Hepatocyte (in vitro differentiated cells): ENCODE measurements at places on chromosomes 16 and 17. TPM values are rescaled to one million over a fixed set of nuclear protein-coding genes. Genes with fewer than 3 reads are reported as not detected.

CRISPLD2 gene
- 253 and 281 TPM in 2 replicates for total RNA-seq

GRCh38 chr17:72534265-72534664 lies 413.4 kb downstream of the SOX9 start:
- DNase-seq: no peak

GRCh38 chr17:55168958-55169687 lies 95.6 kb upstream of the HLF start:
- DNase-seq: no peak

MRPL28 gene
- 80.0 and 88.1 TPM in 2 replicates for total RNA-seq

CA4 gene
- total RNA-seq: 1.2 and 1.9 TPM in 2 replicates

CDRT4 gene
- total RNA-seq: 2.7 and 10.4 TPM in 2 replicates

- no peak for DNase-seq
These were observed 167.2 kb downstream of the ANKFN1 start for GRCh38 chr17:56320443-56320842.

DNA sequence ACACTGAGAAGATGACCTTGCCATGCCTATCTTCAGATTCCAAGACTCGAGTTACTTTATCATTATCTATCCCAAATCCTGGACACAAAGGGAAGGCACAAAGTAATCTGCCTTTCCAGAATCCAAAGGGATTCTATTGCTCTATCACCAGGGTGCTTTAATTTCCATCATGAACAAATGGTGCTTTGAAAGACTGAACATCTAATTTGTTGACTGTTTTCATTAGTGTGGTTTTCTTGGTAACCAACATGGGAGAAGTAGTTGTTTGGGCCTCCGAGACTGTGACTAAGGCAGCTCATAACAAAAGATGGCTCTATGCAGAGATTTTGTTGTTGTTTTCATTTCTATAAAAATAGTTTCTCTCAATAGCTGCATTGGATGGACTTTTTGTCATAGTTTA lies 441.0 kb upstream of the SOX9 start:
- no peak for DNase-seq

ABCA10 gene
- total RNA-seq: 1.5 and 4.7 TPM in 2 replicates

GRCh38 chr16:86835982-86836381 lies 257.6 kb downstream of the FOXL1 start:
- no peak for DNase-seq

DNA sequence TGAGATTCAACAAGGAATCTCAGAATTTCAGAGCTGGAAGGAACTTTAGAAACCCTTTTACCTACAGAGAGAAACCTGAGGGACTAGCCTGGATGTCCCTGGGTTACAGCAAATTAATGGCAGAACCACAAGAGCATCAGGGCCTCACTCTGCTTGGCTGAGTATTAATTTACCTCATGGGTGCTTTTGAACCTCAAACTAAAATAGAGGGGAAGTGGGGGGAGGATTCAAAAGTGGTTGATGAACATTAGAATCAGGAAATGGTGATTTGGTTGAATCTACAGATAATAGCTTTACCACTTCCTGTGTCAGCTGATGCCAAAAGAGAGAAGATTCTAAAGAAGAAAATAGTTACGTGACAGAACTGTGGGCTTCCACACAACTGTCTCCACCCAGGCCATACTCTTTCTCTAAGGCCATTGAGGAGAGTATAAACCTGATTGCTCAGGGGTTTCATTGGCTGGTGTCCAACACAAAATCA lies 11.3 kb upstream of the SKAP1 start:
- DNase-seq: no peak

DNA sequence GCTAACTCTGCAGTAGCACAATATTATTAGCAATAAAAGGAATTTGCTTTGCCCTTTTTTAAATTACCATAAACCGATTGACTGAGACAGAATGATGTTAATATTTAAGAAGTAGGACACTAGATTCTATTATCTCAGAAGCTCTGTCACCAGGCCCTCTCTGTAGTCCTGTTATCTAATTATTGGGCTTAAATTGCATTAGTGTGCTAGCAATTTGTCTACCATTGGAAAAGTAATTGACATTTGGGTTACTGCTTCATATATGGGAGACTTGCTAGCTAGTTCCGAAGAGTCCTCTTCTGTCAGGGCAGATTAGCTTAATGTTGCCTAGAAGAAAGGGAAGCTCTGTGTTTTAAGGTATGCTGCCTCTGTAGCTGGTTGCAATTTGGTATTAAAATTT lies 1107.3 kb upstream of the EEF2KMT start:
- DNase-seq: no peak

GRCh38 chr17:2084036-2084765 lies 29.3 kb downstream of the HIC1 start:
- peak; percentile 69 for DNase-seq

PRSS36 gene
- total RNA-seq: 0.63 and 2.9 TPM in 2 replicates

GRCh38 chr17:17801800-17802481 lies 34.8 kb downstream of the SREBF1 start:
- DNase-seq: no peak

DNA sequence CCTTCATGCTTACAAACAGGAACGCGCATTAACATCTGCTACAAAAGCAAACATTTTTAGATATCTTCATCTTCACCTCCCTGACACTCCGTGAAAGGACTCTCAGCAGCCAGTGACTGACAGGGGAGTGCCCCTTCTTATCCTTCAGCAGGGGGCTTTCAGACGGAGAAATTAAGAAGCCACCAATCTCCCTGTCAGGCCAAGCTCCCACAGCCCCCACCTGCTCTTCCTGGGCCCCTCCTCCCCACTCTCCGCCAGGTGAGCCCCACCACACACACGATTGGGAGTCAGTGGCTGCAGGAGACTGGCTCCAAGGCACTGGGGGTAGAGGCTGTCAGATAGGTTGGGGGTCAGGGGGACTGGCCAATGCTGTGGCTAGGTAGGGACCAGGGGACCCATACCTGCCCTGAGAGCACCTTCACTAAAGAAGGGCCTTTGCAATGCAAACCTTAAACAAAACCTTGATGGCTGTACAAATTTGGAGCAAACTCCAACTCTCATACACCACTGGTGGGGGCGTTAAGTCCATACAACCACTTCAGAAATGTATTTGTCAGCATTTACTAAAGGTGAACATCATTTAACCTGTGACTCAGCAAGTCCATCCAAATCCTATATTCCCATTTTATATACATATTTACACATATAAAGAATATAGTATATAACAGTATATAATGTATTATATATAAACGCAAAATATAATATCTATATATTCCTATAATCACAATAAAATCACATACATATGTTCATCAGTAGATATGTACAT lies 232.2 kb downstream of the ZNF423 start:
- no peak for DNase-seq

- no peak for DNase-seq
These were observed 15.0 kb upstream of the RGS9 start for GRCh38 chr17:65121916-65122806.

DNA sequence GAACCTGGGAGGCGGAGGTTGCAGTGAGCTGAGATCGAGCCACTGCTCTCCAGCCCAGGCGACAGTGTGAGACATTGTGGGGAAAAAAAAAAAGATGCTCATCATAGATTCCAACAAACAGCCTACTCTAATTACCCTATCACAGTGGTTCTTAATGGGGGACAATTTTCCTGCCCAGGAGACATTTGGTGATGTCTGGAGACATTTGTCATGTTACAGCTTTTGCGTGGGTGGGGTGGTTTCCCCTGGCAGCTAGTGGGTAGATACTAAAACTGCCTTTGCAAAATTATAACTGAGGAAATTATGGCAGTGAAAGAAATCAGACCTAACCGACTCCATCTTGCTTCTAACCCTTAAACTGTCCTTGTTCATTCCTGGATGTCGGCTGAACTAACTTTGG lies 92.5 kb upstream of the RBL2 start:
- DNase-seq: no peak

- DNase-seq: no peak
These were observed 4.5 kb upstream of the RMI2 start for GRCh38 chr16:11340710-11341109.

DNA sequence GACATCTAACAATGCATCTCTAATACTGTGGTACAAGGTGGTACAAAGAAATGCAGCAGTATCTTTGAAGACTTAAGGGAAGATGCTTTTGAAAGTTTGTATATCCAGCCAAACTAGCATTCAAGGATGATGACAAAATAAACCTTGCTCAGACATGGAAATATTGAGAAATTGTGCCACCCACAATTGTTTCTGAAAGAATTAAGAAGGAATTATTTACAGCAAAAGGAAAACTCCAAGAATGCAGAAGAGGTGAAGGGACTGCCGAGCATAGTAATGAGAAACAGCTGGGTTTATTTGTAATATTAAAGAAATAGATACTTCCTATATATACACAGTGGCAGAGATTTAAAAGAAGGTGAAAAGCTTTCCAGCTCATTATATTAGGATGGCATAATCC lies 29.5 kb downstream of the PMFBP1 start:
- DNase-seq: no peak

- no peak for DNase-seq
These were observed 53.1 kb downstream of the CMIP start for GRCh38 chr16:81497690-81498089.

DNA sequence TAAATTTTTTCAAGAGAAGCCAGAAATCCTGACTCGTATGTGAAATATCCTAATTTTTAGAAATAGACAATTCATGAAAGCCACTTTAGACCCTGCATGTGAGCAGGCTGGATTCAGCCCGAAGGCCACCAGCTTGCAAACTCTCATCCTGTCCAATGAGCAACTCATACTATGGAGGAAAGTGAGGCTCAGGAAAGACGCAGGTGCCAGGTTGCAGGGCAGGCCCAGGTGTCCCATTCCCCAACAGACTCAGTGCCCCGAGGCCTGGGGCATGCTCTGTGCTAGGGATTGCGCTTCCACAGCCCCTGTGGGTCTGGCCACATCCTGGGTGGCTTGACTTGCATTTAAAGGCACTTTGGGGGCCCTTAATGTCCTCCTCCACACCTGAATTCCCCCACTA lies 16.7 kb upstream of the RASD1 start:
- DNase-seq: no peak

KRT9 gene
- total RNA-seq: not detected in 2 replicates

DNA sequence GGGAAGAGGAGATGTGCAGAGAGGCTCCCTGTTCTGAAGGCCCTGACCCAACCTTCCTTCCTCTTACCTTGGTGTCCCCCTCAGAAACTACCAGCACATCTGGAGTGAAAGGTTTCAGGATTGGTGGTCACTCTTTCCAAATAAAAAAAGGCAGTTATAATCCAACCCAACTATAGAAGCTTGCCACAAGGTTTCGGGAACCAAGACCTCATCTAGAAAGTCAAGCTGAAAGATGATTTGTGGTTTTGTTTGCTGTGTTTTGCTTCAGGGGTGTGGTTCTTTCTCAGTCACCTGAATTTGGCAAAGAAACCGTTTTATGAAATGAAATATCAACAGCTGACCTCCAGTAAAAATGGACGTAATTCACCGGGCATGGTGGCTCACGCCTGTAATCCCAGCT lies 19.3 kb downstream of the SHMT1 start:
- DNase-seq: no peak

DNA sequence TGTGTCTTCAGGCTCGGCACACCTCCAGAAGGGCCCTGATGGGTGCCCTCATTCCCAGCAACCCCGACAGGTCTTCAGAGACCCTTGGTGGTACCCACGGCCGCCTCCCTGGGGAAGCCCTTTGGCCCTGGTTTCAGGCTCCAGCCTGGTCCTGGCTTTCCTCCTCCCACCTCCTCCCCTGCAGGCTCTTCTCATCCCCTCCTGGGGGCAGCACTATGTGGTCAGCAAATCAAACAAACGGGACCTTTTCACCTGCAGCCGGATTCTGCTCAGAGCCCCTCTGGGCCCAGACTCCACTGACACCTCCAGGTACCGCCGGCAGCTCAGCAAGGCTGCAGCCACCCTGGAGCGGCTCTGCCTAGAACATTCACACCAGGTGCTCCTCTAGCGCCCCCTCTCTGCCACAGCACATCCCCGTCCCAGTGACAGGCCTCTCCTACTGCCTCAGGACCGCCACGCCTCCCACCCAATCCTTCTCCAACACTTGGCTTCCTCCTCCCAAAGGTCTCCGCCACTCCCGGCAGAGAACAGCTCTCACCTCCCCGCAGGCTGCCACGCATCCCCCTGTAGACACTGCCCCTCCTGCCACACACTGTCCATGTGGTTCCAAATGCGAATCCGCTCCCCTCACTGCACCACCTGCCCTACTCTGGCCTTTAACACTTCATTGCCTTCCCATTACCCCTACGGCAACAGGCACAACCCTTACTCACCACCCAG lies 12.0 kb downstream of the CORO7 start:
- DNase-seq: peak; percentile 74

DNA sequence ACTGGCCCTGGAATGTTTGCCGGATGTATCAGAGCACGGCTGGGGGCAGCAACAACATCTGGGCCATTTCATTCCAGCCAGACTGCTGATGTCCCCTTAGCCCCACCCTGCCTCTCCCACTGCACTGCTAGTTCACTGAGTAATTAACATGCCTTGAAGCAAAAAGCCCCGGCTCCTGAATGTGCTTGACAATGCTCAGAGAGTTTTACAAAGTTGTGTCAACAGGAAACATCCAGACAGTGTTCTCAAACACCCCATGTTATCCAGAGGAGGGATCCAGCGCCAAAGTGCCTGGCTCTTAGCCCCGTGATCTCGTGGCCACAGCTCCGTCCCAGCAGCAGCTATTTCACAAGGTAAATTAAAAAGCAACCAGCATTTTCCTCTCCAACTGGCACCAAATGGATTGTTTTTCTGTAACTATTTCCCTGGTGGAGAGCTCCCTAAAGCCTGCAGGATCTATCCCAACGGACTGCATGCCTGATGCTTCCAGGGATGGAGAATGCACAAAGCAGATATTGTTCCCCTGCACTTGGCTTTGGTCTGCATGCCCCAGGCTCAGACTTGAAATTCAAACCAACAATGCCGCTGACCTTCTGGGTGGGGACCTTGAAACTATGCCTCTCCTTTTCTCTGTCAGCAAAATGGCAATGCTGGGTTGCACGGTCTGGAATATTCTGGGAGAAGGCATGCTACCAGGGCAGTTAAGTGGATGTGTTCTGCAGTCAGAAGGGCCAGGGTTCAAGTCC lies 115.6 kb upstream of the CDH5 start:
- peak; percentile 44 for DNase-seq

DNA sequence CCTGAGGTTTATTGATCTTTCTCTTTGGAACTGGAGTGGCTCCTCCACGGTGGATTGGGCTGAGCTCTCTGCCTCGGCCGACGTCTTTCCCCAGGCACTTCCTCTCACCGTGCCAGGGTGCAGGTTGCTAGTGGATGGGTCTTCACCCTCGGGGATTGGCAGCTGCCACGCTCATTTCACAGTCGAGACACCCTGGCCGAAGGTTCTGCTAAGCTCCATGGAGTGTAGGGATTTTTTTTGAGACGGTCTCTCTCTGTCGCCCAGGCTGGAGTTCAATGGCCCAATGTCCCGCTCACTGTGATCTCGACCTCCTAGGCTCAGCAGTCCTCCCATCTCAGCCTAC lies 280.8 kb downstream of the SEC14L1 start:
- no peak for DNase-seq
